ENCODE measurements at places on chromosomes 3 and 15.

- DNase-seq = peak; percentile 45
Observed at GRCh38 chr15:92884436-92885223, 15.5 kb upstream of the CHD2 start.

GRCh38 chr3:46469680-46470357 lies 5.1 kb upstream of the LTF start:
- DNase-seq = no peak

GRCh38 chr15:69543681-69544364 lies 91.2 kb downstream of the RPLP1 start:
- no peak for DNase-seq

DNA sequence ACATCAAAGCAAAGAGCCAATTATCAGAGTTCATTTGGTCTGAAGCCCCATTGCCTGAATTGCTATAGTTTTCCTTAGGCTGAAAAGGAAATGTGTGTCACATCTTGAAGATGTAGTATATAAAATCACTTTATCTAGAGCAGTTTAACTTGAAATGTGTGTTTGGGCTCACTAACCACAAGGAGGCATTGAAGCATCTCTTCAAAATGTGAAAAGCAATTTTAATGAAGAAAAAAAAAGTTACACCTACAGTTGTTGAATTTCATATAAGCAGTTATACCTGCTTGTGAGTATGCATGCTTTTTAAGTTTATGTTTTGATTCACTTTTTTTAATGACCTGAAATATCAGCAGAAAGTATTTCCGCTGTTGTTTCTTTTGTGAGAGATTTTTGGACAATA lies 129.3 kb downstream of the IQCH start:
- DNase-seq = peak; percentile 40

DNA sequence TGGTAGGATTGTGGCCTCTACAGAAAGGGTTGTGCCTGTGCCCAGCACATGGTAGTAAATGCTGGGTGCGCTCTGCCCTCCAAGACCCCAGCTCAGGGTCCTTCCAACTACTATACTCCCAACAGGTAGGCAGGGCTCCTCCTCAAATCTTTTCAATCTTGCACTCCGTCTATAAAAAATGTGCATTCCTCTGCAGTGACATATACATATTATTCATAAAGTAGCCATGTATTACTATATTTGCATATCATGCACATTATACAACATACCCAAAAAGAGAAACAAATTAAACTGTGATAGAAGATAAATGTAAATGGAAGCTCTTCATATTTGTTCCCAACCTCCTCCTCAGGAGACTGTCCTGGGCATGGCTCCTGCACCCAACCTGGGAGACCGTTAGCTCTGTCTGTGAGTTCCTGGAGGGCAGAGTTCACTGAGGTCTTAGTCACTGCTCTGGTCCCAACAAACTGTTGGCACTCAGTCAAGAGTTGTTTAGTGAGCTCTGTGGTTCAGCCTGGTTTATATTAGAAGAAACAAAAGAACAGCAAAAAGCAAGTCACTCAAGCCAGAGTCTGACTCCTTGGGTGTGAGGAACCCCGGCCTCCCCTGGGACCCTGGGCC lies 47.7 kb upstream of the GRIP2 start:
- peak; percentile 26 for DNase-seq

- no peak for DNase-seq
Observed at GRCh38 chr3:189368384-189368783, 196.6 kb downstream of the TPRG1 start.

- DNase-seq = no peak
Observed at GRCh38 chr3:56691165-56692000, 8.3 kb upstream of the TASOR start.

GRCh38 chr15:81006124-81006523 lies 5.4 kb downstream of the TLNRD1 start:
- no peak for DNase-seq

DNA sequence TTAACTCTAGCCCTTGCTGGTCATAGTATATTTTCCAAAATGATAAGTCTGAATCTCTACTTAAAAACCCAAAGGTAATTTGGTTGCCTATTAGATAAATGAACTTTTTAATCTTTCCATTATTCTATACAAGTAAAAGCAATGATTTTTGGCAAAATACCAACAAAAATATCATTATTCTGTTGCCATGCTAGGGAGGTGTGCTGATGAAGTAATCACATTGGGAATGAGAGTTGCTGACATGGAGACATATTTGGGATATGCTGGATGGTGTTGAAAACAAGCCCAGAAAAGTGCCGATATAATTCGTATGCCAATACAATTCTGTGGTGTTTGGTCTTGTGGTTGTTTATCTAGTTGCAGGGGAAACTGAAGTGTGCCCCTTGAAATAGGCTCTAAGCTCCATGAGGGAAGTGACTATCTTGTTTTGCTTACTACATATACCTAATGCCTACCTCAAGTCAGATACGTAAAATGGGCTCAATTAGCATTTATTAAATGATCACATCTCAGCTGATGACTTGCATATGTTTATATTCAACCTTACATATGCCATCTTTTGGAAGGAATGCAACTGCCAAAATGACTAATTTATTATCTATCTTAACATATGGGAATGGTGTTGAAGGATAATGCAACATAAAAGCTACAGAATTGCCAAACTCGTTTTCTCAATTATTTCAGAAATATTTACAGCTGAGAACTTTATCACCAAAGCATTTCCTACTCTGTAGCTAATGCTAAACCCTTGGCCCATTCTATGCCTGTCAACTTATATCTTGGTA lies 5.8 kb downstream of the TOPBP1 start:
- no peak for DNase-seq

- no peak for DNase-seq
Observed at GRCh38 chr3:172824229-172824628, 73.7 kb downstream of the ECT2 start.

GRCh38 chr3:175207361-175207760 lies 348.2 kb downstream of the NAALADL2 start:
- DNase-seq = peak; percentile 56

DNA sequence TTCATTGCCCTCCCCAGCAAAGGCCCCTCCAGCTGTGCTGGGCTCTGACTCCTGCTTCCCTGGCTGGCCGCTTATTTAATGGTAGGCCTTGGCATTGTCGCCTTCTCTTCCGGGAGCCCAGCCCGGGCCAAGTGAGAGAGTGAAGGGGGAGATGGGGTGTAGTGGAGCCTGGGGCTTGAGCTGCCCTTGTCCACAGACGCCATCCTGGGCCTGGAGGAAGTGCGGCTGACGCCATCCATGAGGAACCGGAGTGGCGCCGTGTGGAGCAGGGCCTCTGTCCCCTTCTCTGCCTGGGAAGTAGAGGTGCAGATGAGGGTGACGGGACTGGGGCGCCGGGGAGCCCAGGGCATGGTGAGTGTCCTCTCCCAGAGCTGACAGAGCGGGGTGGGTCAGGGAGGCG lies 3.3 kb downstream of the LMAN1L start:
- no peak for DNase-seq

GRCh38 chr3:50044976-50045375 lies 43.7 kb upstream of the RBM5 start:
- no peak for DNase-seq

DNA sequence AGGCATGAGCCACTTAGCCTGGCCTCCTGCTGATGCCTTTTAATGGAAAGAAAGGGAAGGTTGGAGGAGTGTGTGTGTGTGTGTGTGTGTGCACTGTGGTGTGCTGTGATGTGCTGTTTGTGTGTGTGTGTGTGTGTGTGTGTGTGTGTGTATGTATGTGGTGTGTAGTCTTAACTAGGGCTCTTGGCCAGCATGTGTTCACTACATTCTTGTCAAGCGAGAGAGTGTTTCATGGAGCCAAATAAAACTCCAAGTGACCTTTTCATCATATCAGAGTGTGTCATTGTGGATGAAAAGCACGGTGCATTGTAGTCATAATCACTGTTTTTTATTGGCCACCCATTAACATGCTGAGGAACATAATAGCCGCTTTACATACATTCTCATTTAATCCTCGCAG lies 30.8 kb upstream of the BHLHE40 start:
- DNase-seq = no peak

DNA sequence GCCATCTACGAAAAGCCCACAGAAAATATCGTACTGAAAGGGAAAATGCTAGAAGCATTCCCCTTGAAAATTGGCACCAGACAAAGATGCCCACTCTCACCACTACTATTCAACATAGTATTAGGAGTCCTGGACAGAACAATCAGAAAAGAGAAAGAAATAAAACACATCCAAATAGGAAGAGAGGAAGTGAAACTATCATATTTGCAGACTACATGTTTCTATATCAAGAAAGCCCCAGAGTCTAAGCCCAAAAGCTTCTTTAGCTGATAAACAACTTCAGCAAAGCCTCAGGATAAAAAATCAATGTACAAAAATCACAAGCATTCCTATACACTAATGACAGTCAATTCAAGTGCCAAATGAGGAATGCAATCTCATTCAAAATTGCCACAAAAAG lies 15.6 kb downstream of the OR5K3 start:
- DNase-seq = no peak

DNA sequence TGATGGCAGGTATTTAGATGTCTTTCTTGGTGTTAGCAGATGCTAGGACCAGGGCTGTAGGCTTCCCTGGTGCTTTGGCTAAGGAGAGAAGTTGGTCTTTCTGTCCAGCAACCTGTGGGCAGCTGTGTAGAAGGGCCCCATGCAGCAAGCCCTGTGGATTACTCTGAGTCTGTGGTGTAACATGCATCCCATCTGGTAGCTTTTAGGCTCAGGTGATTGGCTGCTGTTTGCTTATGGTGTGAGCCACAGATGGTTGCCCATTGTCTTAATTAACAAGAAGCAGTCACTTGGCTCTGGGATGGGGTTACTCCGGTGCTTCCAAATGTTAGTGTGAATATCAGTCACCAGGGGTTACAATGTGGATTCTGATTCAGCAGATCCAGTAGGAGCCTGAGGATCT lies 368.6 kb upstream of the C2CD4B start:
- DNase-seq = no peak

GRCh38 chr15:59232476-59232875 lies 25.8 kb downstream of the LDHAL6B start:
- DNase-seq = peak; percentile 85

DNA sequence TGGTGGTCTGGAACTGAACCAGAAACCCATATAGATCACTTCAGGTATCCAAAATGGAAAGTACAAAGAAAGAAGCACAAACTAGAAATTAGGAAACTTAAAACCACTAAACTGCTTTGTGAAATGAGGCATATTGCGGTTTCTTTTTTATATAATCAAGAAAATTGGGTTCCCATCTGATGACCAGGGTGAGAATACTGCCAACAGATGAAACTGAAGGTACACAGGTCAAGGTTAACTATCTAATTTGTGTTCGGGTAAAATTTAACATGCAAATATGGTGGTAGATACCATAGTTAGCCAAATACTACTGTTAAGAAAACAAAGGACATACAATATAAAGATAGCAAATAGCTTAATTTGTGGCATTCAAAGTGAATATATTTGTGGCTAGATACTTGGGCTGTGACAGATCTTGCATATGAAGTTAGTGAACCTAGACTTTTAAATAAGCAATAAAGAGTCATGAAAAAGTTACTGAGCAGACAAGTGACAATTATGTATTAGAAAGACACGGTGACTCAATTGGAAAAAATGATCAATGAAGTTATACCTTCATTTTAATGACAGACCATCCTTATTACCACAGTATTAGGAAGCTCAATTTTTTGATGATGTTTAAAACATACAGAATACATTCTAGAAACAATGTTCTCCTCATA lies 127.4 kb downstream of the NR2E3 start:
- no peak for DNase-seq

DNA sequence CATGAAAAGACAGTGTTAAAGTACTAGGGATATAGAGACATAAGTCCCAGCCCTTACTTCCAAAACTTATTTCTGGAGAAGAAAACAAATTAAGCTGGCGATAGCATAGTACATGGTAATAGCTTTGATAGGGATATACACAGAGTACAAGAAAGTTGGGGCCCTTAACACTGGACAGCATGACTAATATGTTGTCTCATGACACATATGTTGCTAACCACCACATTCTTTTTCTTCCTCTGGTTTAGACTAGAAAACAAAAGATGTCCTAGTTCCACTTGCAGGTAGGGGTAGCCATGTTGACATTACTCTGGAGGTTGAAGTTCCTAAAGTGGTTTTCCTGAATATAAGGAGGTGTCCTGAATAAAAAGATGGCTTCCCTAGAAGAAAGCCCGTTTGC lies 75.3 kb downstream of the RFX7 start:
- peak; percentile 38 for DNase-seq

- no peak for DNase-seq
Observed at GRCh38 chr3:182704926-182705325, 88.4 kb upstream of the ATP11B start.

- no peak for DNase-seq
Observed at GRCh38 chr15:65920825-65921309, 51.6 kb downstream of the RAB11A start.

DNA sequence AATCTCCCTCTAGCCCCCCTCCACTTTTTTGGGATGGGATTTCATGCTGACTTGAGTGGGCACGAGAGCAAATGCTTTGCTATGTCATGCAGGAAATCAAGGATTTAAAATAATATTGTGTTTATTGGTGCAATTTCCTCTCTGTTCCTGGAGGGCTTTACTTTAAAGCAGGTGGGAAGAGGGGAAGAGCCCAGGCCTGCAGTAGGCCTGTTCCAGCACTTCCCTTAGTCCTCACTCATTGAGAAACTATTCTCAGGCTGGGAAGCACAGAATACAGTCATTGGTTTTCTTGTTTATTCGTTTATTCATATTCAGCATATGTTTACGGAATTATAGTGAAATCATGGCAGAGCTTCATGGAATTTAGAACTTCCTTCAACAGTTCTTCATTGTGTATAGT lies 41.7 kb upstream of the SPSB4 start:
- no peak for DNase-seq

GRCh38 chr3:31695280-31696008 lies 162.7 kb downstream of the STT3B start:
- no peak for DNase-seq

DNA sequence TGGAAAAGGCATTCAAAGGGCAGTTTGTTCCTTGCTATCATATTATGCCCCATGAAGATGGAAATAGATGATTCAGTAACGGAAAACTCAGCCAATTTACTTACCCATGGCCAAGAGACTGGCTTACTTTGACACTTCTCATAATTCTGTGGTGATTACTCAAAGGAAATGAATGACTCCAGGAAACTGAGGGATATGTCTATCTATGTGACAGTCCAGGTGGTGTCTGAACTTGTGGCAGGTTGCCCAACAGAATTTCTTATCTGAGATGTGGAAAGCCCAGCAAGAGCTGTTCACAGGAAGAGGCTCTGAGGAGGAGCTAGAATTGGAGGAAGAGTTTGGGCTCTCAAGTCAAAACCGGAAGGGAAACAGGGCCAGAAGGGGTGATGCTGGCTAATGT lies 91.2 kb downstream of the KCNAB1 start:
- peak; percentile 93 for DNase-seq

DNA sequence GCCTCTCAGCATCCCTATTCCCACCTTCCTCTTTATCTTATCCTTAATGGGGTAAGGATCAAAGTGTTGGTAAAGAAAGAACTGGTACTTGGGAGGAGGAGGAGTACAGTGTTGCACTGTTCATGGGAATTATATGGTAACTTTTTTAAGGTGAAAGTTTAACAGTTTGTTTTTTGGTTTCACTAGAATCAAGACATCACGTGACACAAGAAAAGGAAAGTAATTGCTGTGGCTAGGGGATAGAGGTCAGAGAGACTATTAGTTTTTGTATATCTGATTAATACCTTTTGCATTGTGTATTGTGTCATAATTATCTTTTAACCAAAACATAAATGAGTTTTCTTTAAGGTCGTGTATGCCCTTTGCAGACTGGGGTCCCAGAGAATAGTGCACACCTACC lies 23.5 kb upstream of the SLC24A5 start:
- no peak for DNase-seq

- DNase-seq = peak; percentile 68
Observed at GRCh38 chr3:45593708-45594601, 596 bp upstream of the LIMD1 start.
